ENCODE measurements at places on chromosomes 7 and 10.

DNA sequence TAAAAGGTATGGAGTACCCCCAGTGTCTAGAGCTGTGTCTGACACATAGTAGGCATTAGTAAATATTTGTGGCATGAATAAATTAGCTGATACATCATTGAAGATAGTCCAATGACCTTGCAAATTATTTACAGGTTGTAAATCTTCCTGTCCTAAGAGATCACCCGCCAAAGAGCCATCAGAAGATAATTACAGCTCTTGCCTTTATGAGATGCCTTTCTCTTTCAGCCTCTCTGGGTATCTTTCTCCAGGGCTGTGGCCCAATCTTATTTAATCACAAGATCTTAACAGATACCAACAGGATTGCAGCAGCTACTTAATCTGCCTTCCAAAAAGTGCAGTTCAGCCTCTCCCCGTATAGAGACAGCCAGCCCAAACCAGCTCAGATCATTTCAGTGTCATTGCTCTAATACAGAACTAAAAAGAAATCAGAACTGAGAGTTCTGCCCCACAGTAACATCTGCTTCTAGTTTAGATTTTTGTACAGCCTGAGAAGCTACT lies 41.5 kb downstream of the MYOF start:
- DNase-seq, result no peak

DNA sequence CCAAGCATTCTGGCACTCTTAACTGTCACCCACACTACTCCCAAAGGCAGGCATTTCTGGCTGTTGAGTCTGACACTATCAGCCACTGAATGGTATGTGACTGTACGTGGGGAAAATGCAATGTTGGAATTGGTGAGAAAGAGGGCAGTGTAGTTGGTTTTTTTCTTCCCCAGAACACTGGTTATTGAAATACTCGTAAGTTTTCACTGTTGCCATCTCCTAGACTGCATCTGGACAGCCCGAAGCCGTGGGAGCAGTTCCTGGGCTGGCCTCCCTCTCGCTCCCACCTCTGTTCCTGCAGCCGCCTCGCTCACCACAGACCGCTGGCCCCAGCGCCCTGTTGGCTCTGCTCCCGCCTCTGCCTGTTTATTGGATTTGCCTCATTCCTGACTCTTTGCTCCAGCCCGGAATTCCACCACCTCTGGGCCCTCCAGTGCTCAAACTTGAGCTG lies 5.7 kb downstream of the PLCE1 start:
- no peak for DNase-seq

DNA sequence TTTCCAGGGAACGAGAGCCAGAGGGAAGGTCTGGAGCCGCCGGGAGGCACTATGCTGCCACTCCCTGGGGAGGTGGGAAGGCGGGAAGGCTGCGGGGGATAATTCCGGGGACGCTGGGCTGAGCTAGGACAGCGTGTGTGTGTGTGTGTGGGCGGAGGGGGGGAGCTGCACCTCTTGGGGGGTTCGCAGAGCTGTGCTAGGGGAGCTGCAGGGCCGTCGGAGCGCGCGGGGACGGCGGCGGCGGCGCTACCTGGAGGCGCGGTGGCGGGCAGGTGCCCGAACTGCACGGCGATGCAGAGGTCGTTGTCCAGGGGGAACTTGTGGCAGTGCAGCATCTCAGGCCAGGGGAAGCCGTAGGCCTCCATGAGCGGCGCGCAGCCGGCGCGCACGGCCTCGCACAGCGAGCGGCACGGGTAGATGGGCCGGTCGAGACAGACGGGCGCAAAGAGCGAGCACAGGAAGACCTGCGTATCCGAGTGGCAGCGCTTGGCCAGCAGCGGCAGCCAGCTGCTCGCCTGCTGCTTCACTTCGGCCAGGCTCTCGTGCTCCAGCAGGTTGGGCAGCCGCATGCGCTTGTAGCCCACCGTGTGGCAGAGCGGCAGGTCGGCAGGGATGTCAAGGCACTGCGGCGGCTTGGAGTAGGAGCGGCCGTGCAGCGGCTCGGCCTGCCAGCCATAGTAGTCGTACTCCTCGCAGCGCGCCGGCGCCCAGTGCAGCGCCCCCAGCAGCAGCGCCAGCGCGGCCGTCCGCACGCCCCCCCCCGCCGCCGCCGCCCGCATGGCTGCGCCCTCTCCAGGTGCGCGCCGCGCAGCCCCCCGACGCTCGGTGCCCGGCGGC lies 526 bp downstream of the SFRP5 start:
- no peak for DNase-seq

DNA sequence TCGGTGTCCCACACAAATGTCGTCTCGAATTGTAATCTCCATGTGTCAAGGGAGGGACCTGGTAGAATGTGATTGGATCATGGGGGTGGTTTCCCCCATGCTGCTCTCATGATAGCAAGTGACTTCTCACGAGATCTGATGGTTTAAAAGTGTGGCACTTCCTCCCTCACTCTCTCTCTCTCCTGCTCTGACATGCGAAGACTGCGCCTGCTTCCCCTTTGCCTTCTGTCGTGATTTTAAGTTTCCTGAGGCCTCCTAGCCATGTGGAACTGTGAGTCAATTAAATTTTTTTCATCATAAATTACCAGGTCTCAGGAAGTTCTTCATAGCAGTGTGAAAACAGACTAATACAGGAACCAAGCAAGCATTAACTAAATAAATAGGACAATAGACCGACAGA lies 229.1 kb downstream of the GFRA1 start:
- no peak for DNase-seq

GRCh38 chr7:45638916-45639315 lies 64.7 kb downstream of the ADCY1 start:
- no peak for DNase-seq

DNA sequence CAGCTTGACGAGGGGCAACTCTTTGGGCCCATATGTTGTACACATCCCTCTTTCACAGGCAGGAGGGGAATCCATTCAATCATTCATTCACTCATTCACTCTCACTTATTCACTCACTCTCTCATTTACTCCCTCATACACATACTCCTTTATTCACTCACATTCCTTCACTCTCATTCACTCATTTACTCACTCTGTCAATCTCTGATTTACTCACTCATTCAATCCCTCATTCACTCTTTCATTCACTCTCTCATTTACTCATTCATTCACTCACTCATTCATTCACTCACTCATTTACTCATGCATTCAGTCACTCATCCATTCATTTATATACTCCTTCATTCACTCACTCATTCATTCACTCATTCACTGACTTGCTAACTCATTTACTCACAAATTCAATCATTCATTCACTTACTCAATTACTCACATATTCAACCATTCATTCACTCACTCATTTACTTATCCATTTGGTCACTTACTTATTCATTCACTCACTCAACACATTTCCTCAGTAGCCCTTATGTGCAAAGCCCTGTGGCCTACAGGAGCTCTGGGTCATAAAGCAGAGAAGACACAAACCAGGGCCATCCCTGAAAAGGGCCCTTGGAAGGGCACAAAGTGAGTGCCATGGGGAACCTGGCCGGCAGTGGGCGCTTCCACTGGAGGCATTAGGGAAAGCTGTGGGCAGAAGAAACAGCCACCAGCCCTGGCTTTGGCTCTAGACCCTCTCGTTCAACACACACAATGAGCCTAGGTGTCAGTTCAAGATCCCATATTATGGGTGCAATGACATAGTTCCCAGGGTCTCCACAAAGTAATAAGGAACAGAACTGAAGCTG lies 26.0 kb downstream of the HIP1 start:
- DNase-seq, result no peak
